ENCODE measurements at places on chromosomes 4 and X.

DNA sequence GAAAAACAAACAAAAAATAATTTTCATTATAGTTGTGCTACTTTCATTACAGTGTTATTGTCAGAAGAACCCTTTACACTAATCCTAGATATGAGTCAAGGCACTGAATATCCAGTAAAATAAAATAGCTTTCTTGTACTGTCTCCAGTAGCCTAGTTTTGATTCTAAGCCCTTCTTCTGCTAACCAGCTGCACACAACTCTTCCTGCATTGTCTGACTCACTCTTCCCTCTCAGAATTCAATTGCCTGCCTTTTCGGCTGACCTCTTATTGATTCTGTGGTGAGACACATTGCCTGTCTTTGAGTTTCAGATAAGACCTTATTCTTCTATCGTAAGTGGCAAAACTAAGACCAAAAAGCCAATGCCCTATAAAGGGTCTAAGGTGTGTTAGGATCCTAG, 26.7 kb upstream of the PCDH18 start:
- no peak for DNase-seq

- DNase-seq, result no peak
Measured at GRCh38 chr4:39036172-39036571, 4.0 kb upstream of the TMEM156 start.

GRCh38 chr4:185502386-185502785, 30.9 kb upstream of the CCDC110 start:
- DNase-seq, result no peak

GRCh38 chrX:6718766-6719165, 183.8 kb upstream of the VCX3A start:
- no peak for DNase-seq

- no peak for DNase-seq
Measured at GRCh38 chrX:758917-759316, 128.3 kb downstream of the SHOX start.

DNA sequence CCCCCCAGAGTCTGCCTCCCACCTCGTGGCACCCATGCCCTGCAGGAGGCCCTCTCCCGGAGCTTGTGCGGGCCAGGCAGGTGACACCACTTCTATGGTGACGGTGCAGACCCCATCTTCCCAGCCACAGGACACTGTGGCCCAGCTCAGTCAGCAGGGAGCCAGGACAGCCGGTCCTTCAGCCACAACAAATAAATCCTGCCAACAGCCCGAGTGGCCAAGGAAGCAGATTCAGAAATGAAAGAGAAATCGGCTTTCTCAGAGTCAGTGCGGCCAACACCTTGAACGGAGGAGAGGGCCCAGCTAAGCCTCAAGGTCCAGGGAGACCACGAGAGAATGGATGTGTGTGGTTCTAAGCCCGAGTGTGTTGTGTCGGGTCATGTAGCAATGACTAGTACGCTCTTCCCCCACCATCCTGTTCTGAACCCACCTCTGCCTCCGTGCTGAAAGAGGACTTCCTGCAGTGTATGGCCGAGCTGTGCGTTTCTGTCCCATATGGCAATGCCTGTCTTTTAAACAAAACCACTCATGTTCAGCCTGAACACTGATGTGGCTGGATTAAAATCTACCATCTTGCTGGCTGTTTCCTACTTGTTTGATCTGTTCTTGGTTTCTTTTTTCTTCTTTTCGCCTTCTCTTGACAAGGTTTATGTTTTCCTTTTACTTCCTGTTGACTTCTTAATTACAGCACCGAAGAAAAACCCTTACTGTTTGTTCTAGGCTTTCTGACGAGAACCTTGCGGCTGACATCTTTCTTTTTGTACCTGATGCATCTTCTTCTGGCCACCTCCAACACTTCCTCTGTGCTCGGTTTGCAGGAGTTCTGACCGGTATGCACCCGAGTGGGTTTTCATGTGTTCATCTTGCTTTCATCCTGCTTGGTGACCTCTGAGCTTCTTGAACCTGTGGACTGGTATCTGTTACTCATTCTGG, 53.1 kb downstream of the GAK start:
- peak; percentile 56 for DNase-seq

DNA sequence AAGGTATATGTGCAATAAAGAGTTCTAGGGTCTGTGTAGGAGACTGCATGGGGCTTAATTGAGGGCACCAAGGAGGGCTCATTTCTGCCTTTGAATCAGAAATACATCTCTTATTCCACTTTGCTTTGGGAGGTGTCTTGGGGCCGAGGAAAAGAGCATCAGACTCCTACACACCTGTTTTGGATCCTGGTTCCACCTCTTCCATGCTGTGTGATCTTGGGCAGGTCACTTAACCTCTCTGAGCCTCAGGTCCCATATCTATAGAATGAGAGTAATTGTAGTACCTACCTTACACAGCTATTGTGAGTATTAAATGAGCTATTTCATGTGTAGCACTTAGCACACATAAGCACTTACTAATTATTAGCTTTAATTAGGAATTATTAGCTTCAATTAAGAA, 100.6 kb downstream of the RTL5 start:
- no peak for DNase-seq

DNA sequence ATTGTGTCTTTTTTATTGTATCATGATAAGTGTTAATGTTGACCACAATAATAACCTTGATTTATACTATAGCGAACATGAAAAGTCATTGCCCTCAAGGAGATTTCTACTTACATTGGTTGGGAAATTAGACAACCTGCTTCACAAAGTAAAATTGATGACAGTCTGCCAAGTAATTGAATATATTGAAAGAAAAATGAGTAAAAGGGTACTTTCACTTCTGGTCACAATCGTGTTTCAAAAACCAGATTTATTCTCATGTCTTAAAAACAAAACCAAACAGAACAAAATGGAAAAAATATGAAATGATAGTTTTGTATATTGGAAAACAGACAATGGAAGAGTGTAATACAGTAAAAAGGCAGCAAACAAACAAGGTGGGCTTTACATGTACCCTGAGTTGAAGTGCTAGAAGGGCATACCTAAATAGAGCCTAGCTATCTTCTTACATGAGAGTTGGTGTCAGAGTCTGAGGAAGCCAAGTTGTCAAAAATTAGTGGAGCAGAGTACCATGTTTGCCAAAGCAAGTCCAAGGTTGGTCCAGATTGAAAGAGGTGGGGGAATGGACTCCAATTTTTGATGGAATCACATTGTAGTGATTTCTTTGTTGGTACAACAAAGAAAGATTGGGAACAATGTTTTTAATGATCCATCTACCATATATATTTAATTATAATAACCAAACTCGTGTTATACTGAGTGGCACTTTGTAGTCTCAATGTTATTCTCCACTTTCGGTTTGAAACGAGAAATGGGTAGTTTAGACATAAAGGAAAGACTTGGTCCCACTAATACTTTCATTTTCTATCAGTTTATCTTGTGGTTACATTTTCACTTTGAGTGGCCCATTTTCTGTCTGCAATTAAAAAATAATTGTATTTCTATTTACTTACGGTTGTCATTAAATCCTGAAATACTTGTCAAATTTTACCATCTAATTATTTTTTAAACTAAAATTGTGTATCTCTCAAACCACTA, 775.6 kb downstream of the STIM2 start:
- no peak for DNase-seq

GRCh38 chrX:145818186-145819113, 821 bp downstream of the SLITRK2 start:
- no peak for DNase-seq

GRCh38 chr4:35975617-35976355, 268.5 kb downstream of the ARAP2 start:
- DNase-seq, result no peak

DNA sequence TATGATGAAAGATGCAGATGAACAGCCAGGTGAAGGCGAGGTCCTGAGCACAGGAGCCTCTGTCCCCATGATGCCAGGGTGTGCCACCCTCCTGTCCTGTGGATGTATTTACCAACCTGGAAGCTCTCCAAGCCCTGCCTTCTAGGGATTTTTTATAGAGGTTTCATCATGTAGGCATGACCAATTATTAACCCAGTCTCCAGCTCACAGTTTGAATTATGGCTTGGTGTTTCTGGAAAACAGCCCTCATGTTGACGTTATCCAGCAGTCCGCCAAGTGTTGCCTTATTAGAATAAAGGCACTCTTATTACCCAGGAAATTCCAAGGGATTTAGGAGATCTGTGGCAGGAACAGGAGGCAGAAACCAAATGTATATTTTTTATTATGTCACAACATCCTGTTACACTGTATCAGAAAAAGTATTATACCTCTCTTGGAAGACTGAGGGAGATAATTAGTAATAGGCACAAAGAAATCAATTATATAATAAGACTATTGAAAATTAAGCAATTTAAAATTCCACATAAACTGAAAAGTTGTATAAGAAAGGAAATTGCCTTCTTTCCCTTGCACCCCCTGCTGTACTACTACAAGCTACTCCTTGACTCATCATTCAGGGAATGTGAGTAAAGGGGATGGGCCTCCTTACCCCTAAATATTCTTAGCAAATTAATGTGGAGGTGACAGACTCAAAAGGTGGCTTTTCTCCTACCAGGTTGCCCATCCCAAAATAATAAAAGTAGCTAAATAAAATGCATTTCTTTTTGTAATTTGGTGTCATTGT, 129.6 kb downstream of the ZNF330 start:
- no peak for DNase-seq

DNA sequence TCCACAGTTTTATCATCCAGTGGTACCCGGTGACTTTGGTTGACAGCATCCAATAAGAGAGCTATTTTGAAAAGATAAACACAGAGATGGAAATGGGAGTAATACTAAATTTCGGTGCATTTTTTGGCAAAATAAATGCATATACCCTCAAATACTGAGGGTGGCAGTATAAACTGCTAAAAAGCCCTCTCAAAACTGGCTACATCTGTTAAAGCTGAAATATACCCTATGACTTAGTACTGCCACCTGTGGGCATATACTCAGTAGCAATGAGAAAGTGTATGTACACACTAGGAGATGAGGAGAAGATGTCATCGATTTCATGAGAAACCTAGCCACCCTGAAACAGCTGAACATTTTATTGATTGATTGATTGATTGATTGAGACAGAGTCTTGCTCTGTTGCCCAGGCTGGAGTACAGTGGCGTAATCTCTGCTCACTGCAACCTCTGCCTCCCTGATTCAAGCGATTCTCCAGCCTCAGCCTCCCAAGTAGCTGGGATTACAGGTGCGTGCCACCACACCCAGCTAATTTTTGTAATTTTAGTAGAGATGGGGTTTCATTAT, 12.2 kb upstream of the TMEM128 start:
- no peak for DNase-seq

DNA sequence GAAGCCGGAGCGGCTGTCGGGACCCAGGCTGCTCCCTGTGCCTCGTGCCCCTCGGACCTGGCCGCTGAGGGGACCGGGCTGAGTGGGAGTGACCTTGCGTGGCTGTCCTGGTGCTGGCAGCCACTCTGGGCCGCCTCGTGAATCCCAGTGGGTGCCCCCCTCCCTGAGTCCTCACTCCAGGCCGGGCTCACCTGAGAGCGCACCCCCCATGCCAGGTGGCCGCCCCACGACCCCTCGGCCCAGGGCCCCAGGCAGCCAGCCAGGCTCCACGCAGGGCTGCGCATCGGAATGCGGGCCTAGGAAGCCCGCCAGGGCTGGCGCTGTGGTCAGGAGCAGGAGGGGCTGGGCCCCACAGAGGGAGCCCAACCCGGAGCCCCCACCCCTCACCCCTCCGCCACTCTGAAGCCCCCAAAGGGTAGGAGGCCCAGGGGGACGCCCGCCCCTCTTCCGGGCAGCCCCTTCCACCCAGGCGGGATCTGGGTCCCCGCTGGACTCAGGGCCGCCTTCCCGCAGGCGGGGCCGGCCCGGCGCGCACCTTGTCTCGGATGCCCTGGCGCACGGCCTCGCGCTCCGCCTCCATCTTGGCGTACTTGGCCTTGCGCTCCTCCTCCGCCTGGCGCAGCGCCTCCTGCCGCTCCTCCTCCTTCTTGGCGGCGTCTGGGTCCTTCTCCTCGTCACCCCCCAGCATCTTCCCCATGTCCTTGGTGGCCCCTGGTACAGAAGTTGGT, 33.9 kb downstream of the CPLX1 start:
- DNase-seq, result peak; percentile 34

GRCh38 chr4:18075823-18076433, 54.4 kb upstream of the LCORL start:
- no peak for DNase-seq

GRCh38 chrX:150934453-150934852, 36.0 kb upstream of the CD99L2 start:
- DNase-seq, result no peak

DNA sequence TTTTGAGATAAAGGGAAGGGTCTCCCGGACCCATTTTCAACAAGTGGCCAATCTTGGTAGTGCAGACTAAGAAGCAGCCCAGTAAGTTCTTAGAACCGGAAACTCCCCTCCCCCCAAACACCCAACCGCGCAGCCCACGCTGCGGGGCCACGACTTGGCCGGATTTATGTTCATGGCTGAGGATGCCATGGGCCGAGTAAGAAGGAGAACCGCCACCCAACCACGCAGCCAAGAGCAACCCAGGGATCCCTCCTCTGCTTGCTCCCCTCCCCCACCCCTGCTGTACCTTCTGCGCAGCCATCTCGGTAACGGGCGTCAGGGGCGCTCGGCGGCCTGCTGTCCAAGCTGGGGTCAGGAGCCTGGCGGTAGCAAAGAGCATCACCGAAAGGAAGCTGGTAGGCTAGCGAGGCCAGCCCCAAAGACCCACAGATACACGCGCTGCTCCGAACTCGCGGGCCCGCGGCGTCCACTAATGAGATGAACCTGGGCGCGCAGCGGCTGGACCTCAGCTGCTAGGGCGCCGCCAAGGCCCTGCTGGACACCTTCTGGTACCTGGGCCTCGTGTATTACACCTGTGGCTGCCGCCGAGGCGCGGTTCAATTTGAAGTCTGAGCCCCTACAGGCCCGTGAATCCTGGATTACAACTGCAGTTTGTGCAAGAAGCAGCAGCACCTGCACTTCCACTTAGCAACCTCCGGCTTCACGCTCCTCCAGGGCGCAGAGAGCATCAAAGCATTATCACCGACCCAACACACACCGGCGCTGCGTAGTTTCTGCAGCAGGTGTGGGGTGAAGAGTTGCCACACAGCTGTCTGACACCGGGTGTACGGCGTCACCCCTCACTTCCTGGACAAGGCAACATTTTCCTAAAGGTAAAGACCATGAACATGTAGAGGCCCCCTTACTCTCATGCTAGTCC, 63.4 kb downstream of the NUDT10 start:
- DNase-seq, result peak; percentile 36

GRCh38 chrX:97210501-97210900, 326.8 kb downstream of the RPA4 start:
- no peak for DNase-seq

GRCh38 chrX:43880425-43880824, 1.8 kb downstream of the MAOB start:
- no peak for DNase-seq

GRCh38 chrX:129719268-129719667, 19.5 kb upstream of the XPNPEP2 start:
- no peak for DNase-seq

GRCh38 chr4:44760142-44760898, 34.0 kb upstream of the GNPDA2 start:
- no peak for DNase-seq

- no peak for DNase-seq
Measured at GRCh38 chr4:169420291-169420690, 149.5 kb upstream of the SH3RF1 start.

- DNase-seq, result no peak
Measured at GRCh38 chrX:3666975-3667374, 46.5 kb downstream of the PRKX start.
